Sigmoid colon (tissue), 7 donors: ENCODE measurements at places on chromosomes 1 and 21. TPM values are rescaled to one million over a fixed set of nuclear protein-coding genes. Genes with fewer than 3 reads are reported as not detected.
A peak's percentile ranks its signal among the peaks of the same experiment; 100 is the strongest.

DNA sequence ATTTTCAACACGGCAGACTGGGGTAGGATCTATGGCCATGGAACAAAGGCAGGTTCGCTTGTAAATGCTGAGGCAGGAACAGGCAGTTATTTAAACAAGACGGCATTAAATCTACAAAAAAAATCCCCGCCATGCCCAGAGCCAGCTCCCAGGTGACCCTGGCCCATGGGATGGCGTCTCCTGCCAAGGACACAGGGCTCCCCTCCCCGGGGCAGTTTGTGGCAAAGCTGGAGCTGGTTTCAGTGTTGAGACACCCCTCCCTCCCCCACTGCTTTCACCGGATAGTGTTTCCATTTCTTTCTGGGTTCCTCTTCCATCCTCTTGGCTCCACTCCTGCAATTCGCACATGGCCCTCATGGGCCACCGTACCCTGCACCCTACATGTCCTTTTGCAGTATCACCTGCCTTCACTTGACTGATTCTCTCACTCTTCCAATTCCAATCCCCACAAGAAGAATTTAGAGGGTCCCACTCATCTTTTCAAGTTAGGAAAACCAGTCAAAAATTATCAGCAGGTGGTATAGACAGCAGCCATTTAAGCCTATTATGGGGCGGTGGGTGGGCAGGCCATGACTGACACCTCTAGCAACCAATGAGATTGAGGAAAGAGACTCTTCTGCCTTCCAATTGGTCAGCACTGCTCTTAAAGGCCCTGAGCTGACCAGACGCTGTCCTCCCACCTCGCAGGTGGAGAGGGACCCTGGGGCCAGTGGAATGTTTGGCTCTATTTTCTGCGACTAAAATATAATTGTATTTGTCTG lies 52.0 kb downstream of the OLIG1 start:
- no peaks in the 10 kb centered on the region for H3K36me3 ChIP-seq
- DNase-seq = no peak

GRCh38 chr1:175192111-175192629 lies 406 bp downstream of the KIAA0040 start:
- H3K4me3 ChIP-seq = peak overlapping the region; percentile 59
- peak overlapping the region; percentile 77 for H3K27ac ChIP-seq
- H3K27me3 ChIP-seq = no peaks in the 10 kb centered on the region
- DNase-seq = peak; percentile 86
- H3K36me3 ChIP-seq = no peaks in the 10 kb centered on the region
- H3K4me1 ChIP-seq = no peaks in the 10 kb centered on the region

ELAPOR1 gene
- total RNA-seq = 0.55 TPM

TNNI3K gene
- total RNA-seq = 6.7 TPM
